ENCODE measurements at places on chromosomes 12 and 14.

- no peak for DNase-seq
Observed at GRCh38 chr12:4379405-4379804, at the start of gene FGF23. Gene FGF23, minus strand, starts transcription at chr12:4379712. Its CDS starts 130 bp downstream, at chr12:4379582.

GRCh38 chr12:83106873-83107272, 420.2 kb downstream of the TMTC2 start:
- no peak for DNase-seq

- DNase-seq, result no peak
Observed at GRCh38 chr14:101147848-101148247, 244.3 kb upstream of the RTL1 start.

DNA sequence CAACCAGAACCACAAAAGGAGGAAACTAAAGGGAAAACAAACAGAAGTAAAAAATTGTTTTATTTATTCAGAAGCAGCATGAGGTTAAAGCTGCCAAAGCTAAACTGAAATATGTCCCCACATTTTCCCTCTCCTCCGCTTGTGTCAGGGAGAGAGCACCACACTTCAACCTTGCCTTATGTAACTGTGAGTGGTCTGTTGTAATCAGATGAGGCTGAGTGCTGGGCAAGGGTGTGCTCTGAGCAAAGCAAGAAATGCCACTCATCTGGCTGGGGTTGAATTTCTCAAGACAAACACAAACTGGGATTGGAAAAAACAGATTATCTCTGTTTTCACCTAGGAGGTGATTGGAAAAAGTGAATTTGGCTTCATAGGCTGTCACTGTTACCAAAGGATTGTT, 12.2 kb downstream of the CAPZA3 start:
- DNase-seq, result no peak

GRCh38 chr14:100900837-100901390, 2.6 kb downstream of the RTL1 start:
- DNase-seq, result no peak
